ENCODE measurements at places on chromosomes 1 and 21.

- peak; percentile 42 for DNase-seq
These were observed 16.5 kb downstream of the SLC27A3 start for GRCh38 chr1:153791648-153792253.

- DNase-seq: no peak
These were observed 36.0 kb upstream of the TTC4 start for GRCh38 chr1:54679706-54680105.

GRCh38 chr1:175152006-175152652 is 40.4 kb downstream of the KIAA0040 start:
- peak; percentile 29 for DNase-seq

- no peak for DNase-seq
These were observed 261.9 kb downstream of the RYR2 start for GRCh38 chr1:237303929-237304328.

GRCh38 chr1:65958561-65959350 is 166.1 kb downstream of the PDE4B start:
- DNase-seq: no peak

DNA sequence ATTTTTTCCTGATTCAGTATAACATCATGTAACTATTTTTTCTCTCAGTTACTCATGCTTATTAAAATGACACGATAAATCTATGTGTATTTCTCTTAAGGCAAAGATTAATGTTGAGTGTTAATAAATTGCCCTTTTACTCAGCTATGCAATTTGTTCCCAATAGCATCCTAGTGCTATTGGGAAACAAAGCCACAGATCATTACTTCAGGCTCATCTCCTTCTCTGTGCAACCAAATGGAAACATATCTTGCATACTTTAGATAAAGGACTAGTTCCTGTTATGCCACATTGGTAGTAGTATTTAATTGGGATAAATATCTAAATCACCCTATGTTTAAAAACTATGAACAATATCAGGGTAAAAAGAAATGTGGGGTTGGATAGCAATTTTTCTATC is 106.2 kb downstream of the PLPPR4 start:
- no peak for DNase-seq

- no peak for DNase-seq
These were observed 40.2 kb downstream of the LMO4 start for GRCh38 chr1:87368907-87369306.

DNA sequence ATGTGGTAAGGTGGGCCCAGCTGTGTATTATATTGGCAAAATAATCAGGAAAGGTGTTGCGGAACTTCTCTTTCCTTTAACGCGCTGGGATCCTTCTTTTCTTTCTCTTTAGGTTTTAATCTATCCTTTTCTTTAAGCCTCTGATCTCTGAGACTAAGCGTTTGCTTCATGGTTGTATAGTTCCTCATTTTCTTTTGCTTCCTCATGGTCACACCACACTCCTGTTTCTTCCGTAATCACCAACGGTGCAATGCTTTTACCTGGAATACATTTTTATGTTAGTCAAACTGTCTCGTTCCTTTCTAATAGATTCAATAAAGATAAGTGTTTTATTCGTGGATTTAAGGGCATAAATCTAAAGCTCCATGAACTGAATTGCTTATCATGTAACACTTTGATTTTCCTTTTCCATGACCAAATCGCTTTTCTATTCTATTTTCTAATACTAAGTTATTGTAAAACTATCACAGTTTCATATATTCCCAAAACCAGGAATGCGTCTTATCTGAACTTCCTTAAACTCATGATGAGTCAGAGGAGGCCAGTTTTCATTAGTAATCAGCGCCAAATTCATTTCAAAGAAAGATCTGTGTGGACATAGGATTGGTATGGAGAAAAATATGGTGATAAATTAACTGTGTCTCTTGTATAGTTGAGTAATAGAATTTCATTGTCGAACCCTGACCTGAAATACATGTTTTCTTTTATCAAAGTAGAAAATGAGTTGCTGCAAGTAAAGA is 12.2 kb downstream of the SDCCAG8 start:
- DNase-seq: no peak
